ENCODE measurements at places on chromosomes 6 and 20.

DNA sequence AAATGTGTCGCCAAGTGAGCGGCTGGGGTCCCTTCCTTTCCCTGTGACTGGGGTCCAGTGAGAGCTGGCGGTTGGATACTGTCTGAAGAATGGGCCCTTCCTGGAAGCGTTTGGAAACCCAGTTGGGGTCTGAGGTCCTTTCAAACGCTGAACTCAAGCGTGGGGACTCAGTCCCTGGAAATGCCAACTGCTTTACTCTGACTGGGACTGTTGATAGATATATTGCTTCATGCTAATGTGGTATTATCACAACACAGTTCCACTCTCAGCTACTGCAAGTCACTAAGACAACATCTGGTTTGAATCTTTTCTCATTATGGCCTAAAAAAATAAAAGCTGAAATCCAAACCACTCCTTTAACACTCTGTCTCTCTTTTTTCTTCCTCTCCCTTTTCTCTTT lies 23.7 kb upstream of the PSMF1 start:
- no peak for DNase-seq

DNA sequence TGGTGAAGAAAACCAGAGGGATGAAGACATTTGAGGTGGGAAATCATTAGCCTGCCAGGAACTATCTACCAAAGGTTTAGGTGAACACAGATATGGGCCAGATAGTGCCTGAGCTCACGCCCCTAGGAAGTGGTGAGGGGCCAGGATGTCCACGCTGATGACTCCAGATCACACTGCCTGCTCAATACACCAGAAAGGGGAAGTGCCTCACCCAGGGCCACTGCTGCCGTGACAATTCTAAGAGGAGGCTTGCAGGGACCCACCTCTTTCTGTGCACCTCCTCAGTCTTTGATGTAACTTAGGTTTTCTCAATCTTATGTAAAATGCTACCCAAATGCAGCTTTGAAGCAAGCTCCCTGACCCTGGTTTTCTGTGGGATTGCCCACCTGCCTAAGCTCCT lies 5.4 kb upstream of the RAB44 start:
- no peak for DNase-seq

DNA sequence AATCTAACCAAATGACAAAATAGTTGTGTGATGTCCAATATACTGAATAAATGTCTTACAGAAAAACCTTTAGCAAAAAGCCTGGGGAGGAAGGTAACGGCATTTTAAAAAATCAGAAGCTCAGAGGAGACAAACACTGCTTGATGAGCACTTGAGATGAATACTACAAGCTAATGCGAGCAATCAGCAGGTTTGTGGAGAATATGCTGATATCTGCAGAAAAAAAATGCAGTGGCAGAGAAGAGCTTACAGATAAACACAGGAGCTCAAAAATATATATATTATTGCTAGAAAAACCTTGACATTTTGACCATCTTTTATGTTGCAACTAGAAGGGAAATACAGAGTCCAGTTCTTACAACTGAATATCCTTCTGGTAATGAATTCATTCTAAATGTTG lies 972.7 kb downstream of the KIF16B start:
- no peak for DNase-seq

DNA sequence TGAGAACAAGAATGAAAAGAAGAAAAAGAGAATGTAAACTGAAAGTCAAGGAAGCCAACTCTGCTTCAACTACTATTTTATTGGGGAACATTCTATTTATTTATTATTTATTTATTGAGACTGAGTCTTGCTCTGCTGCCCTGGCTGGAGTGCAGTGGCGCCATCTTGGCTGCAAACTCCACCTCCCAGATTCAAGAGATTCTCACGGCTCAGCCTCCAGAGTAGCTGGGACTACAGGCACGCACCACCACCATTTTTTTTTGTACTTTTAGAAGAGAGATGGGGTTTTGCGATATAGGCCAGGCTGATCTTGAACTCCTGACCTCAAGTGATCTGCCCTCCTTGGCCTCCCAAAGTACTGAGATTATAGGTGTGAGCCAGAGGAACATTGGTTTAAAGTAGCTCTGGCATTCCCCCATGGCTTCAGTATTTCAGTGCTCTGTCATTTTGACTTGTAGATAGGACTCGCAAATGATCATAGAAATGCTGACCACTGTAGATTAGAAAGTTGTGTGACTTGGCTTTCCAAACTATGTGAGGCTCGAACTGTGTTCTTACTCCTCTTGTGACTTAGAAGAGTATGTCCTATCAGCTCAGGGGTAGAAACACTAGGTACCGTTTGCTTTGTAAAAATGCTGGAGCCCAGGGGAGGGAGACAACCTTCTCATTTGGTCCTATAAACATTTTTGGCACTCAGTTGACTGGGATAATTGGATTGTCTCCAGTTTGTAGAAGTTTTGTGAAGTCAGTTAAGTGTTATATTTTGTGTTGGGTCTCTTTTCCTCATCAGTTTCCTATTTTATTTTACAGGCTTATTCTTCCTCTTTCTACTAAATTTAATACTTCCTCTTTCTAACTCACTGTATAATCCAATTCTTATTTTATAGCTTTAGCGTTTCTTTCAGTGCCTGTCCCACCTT lies 544.9 kb upstream of the CITED2 start:
- DNase-seq, result no peak

DNA sequence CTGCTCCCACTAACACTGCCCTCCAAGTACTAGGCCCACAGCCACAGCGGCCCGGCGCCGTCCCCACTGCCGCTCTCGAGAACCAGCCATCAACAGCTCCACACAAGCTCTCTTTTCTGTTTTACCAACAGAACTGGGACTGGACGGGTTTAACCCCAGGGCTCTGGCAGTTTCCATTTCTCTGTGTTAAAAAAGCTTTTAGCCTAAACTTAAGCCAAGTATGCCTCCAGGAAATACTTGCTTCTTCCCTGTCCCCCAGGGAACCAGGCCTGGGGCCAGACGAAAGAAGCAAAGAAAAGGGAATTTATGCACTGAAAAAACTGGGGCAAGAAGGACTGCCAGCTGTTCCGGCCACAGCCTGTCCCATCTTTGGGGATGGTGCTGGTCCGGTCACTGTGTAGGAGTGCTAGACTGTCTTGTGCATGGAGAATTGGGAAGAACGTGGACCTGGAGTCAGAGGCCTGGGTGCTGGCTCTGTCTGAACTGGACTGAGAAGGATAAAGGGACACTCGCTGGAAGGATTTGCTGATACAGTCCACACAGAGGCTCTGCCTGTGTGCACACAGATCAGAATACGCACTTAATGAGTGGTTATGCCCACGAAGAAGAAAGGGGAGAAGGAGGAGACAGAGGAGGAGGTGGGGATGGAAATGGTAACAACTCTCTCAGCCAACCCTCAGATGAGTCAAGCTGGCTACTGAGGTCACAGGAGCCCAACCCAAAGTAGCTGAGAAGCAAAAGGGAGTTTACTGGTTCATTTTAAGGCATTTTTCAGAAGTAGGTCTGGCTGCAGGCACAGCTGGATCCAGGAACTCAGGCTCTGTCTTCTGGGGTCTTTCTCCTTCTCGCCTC lies 254.4 kb upstream of the PMEPA1 start:
- no peak for DNase-seq

GRCh38 chr20:32431457-32431856 lies 73.3 kb downstream of the ASXL1 start:
- DNase-seq, result no peak

GRCh38 chr6:75611011-75611701 lies 9.5 kb downstream of the SENP6 start:
- no peak for DNase-seq

DNA sequence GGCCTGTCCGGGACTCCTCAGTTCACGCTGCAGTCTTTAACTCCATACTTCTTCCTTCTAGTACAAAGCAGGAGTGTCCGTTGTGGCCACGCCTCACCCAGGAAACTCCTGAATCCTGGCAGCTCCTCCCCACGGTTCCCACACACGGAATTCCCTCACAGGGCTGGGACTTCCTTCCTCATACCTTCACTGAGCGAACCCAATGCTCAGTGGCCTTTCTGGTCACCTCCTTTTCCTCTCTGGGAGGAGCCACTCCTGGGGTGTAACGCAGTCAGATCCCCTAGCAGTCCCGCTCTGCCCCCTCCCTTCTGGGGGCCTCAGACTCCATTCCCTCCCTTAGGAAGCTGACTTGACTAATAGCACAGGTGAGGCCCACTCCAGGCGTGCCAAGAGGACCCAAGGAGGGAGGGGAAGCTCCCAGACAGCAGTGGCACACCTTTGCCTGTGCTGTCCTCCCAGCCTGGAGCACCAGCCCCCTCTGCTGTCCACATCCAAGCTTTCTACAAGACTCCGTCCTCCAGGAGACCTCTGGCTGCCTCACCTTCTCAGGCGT lies at the start of gene SLC52A3:
SLC52A3 (minus strand) TSS at position 75 of the 553 bp plus-strand sequence. CDS start 2,726 bp downstream, outside the sequence.
- DNase-seq, result peak; percentile 94

DNA sequence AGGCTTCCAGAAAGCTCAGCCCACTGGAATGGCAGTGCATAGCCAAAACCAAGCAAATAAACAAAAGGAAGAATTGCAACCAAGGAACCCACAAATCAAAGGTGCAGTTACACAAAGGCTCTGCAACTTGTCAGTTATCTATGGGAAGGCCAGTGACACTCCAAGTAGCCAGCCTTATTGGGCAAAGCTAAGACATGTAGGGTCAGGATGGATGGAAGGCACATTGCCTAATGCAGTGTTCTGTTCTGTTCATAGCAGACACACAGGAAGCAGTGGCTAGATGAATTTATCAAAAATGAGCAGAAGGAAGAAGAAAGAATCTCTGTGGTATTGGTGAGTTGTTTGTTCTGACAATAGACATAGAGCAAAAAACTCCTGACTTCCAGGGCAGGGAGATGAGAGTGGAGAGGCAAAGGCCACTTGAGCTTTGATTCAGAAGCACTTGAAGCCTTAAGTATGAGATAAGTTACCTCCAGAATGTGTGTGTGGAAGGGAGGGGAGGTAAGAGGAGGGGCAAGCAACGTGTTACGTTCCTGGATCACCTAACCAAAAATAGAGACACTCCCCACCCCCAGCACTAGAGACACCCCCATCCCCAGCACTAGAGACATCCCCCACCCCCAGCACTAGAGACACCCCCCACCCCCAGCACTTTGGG lies 57.9 kb upstream of the AKAP12 start:
- no peak for DNase-seq

DNA sequence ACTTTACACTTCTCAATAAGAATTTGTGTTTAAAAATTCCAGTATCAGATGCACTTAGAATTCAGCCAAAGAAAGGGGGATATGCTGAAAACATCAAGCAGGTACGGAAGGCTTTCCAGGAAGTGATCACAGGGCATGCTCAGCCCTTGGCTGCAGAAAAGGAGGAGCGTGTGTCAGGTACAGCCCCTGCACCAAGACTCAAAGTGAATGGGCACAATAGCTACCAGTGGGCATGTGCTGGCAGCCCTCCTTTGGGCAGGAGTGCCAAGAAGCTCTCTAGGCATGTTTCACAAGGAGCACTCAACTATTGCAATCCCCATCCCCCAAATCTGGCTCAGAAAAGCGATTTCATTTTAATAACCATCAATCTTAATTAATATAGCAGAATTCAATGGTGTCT lies 298.8 kb downstream of the GMDS start:
- no peak for DNase-seq

DNA sequence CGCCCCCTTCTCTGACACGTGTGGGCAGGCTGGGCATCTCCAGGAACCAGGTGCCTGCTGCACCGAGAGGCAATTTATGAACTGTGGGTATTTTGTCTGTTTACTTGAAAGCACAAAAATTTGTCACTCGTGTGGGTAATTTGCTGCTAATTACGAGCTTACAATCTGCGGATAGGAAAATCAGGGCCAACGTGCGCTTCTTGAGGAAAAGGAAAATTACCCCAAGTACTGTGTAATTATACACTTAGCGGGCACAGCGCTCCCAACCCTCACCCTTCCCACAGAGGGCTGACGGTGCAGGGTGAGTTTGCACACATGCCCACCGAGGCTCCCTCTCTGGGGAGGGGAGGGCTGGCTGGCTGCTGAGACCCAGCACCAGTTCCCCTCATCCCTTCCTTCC lies 25.3 kb upstream of the MDGA1 start:
- no peak for DNase-seq

GRCh38 chr6:148689168-148689567 lies 57.7 kb upstream of the UST start:
- no peak for DNase-seq

DNA sequence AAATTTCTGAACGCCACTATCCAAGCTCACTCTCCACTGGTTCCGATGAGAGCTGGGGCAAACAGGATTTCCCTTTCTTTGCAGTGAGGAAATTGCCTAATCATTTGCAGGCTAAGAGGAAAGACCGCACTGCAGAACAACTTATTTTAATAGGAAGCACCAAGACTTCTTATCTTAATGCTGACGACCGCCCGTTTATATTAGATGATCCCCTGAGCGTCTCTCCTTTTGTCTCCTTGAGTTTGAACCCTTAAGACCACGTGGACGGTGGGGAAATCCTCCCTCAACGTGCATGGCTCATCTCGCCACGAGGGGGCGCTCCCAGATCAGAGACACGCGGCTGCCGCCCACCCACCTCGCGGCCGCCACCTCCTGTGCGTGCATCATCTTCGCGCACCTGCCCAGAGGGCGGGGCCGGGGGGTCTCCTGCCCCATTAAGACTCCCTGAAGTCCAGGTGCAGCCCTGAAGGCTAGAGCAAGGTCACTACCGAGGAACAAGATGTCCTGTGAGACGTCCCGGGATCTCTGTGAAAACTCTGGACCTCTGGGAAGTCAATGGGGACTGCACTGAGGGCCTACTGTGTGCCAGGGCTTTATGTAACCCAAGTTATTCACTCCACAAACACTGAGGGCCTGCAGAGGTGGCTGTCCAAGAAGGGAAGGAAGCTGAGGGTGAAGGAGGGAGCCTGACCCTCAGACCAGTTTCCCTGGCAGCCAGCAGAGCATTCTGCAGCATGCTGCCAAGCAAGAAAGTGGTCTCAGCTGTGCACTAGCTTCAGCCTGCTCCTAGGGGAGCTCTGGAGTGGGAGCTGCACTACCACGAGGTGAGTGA lies 28.1 kb downstream of the PDYN start:
- peak; percentile 43 for DNase-seq

- DNase-seq, result no peak
Measured at GRCh38 chr6:53627391-53628218, 38.0 kb downstream of the KLHL31 start.

- DNase-seq, result peak; percentile 37
Measured at GRCh38 chr20:45229264-45230056, 8.3 kb downstream of the SEMG2 start.

DNA sequence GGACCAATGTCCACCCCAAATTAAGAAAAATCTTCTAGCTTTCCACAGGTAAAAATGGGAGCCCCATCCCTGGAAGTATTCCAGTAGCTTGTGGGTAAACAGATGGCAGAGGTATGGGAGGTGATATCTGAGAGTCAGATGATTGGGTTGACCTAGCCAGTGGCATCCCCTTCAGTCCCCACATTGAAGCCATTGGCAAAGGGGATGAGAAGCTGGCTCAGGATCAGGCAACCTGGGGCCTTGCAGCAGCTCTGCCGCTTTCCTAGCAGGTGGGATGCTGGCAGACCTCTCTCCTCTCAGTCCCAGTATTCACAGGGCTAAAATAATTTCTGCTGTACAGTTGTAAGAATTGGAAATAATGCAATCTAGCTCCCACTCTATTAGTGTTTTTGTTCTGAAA lies 108.9 kb upstream of the KCNG1 start:
- DNase-seq, result no peak

GRCh38 chr6:129929433-129929832 lies 68.3 kb upstream of the TMEM244 start:
- no peak for DNase-seq
